CD4-positive, alpha-beta T cell treated with Interleukin-6 for 4 hours (primary cell): ENCODE measurements at places on chromosomes 3 and 15.
A peak's percentile ranks its signal among the peaks of the same experiment; 100 is the strongest.

GRCh38 chr15:68830141-68830785 is 9.6 kb upstream of the ANP32A start:
- no peak for DNase-seq

- DNase-seq: no peak
Measured at GRCh38 chr15:68608206-68608843, 29.5 kb downstream of the CORO2B start.

DNA sequence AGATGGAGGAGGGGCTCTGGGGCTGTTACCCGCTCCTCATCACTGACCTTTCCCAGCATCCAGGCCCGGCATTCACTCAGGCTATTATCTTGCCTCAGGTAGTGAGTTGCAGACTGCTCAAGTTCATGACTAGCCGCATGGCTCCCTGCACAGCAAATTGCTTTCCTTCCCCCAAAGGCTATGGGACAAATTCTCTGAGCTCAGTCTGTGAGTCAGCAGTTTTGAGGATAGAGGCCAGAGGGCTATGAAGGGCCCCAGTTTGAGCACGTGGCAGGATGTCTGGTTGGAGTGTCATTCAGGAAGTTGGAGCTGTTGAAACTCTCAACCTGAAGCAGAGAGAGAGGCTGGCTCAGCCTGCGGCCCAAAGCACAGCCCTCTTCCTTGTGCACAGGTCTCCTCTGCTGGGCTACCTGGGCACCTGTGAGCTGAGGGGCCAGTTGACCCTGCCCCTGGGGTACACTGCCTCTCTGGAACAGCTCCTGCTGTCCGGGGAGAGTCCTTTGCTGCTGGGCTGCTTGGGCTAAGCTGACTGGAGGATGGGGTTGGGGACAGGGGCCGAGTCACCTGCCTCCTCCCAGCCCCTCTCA is 7.9 kb downstream of the FAH start:
- DNase-seq: peak; percentile 37

GRCh38 chr3:118801899-118802298 is 232.7 kb downstream of the IGSF11 start:
- no peak for DNase-seq

DNA sequence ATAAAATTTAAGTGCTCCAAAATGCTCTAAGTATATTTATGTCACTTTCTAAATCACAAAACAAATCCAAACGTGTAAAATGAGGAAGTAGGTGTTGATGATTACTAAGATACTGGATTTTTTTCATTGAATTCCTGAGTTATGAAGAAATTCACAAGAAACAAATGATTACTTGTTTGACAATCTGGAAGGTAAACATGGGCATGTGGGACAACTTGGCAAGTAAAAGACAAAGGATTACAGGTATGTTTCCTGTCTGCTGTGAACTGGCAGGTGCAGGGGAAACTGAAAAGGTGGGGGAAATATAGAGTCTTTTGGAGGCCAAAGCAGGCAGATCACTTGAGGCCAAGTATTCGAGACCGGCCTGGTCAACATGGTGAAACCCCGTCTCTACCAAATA is 252.7 kb upstream of the AZI2 start:
- no peak for DNase-seq

GRCh38 chr3:17737591-17737990 is 4.8 kb downstream of the TBC1D5 start:
- DNase-seq: no peak

DNA sequence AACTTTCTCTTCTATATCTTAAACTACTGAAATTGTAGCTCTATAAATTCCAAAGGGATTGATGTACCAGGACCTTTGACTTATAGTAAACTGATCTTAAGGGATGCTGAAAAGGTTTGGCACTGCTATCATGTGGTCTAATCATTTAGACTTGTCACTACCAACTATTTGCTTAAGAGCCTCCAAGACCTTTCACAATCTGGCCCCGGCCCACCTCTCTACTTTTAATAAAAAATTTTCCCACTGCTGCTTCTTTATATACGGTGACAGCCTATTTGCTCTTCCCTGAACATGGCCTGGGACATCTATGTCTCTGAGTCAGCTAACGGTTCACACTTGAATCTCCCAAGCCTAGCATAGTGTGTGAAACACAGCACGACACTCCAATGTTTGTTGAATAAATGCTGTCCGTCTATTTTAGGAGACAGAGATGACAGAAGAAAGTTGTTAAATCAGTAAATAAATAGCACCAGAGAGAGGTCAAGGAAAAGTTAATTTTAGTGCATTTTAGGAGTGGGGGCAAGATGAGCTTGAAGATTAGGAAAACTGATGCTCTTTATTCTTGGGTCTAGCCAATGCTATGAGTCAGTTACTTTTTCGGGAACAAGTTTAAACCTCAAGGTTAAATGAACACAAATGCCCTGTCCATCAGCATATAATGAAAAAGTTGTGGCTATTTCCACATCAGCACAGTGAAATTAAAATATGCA is 212.9 kb downstream of the TIGIT start:
- DNase-seq: no peak

DNA sequence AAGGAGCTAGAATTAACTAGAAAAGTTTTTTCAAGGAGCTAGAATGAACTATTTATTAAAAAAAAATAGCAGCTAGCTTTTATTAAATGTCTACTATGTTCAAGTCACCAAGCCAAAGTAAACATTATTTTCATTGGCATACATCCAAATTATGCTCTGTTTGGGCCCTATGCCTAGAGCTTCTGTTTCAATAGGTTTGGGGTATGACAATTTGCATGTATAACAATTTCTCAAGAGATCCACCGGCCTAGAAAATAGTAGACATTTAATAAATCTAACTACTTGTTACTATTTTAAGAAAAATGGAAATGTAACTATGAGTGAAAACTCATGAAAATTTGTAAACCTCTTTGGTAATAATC is 8.0 kb downstream of the GABRR3 start:
- DNase-seq: no peak

GRCh38 chr15:42082823-42083604 is 11.3 kb downstream of the PLA2G4D start:
- no peak for DNase-seq

DNA sequence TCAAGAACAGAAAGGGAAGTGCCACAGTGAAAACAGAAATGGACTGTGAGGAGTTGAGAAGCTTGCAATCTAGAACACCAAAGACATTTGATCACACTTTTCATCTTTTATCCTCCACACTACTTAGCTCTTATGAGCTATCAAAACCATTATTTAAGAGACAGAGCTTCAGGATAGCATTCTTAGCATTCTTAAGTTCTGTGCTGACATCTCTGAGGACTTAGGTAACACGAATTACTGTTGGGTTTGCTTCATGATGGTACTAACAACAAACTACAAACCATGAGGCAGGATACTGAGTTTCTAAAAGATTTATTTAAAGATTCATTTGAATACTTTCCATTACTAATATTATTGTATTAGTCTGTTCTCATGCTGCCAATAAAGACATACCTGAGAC is 1038.6 kb downstream of the TUSC7 start:
- DNase-seq: no peak

DNA sequence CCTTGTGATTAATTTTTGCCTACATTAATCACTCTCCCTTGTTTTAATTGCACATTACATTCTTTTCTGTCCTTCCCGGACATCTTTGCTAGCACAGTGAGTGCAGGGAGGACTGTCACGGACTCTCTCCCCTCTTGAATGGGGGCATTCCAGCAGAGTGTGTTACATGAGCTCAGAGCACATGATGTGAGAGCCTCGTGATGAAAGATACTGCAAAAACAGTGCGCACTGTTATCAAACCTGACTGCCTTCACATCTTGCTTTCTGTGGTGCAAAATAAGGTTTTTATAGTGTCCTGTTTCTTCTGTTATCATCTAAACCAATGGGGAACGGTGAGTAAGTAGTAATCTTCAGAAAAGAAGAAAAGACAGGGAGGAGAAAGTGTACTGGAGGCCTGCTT is 167.5 kb downstream of the PGPEP1L start:
- no peak for DNase-seq

- DNase-seq: peak; percentile 33
Measured at GRCh38 chr15:30859091-30859874, 44.4 kb upstream of the FAN1 start.

GRCh38 chr3:31213869-31214486 is 318.7 kb upstream of the STT3B start:
- peak; percentile 55 for DNase-seq

- no peak for DNase-seq
Measured at GRCh38 chr3:47890828-47891612, 88.1 kb downstream of the DHX30 start.

DNA sequence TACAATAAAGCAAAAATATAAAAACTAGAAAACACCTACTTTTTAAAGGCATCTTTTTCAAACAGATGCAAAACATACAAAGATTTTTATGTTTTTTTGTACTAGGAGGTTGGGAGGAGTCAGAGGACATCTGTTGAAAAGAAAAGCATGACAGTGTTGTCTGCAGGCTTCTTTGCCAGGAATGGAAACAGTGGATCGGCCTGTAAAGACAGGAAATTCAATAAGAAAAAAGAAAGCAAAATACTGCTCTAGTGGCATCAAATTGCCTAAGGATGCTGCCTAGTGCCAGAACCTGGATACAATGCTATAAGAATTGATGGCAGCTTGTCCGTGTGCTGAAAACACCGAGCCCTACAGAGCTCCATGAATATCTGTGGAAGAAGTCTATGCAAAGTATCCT is 69.9 kb downstream of the TBC1D5 start:
- DNase-seq: no peak

GRCh38 chr15:98658831-98659699 is 10.7 kb downstream of the IGF1R start:
- DNase-seq: peak; percentile 53

- DNase-seq: no peak
Measured at GRCh38 chr15:96341513-96342405, 11.3 kb downstream of the NR2F2 start.

DNA sequence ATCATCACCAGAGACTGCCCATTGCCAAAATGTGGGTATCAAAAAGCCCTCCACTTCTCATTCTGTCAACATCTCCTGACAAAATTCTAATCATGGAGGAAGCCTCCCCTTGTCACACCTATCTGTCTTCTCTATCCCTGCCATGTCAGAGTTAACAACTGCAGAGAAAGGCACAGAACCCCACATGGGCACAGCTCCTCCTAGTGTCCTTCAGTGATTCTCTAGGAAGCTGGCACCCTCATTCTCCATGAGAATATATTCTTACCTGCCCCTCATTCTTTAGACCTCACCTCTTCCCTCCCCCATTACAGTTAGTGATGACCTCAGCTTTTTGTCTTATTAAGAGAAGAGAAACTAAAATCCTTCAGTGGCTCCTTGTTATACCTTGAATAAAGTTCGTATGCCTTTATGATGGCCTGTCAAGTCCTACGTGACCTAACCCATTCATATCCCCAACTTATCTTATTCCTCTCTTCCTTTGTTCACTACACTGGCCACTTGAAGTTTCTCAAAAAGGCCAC is 44.6 kb downstream of the NME9 start:
- DNase-seq: no peak

DNA sequence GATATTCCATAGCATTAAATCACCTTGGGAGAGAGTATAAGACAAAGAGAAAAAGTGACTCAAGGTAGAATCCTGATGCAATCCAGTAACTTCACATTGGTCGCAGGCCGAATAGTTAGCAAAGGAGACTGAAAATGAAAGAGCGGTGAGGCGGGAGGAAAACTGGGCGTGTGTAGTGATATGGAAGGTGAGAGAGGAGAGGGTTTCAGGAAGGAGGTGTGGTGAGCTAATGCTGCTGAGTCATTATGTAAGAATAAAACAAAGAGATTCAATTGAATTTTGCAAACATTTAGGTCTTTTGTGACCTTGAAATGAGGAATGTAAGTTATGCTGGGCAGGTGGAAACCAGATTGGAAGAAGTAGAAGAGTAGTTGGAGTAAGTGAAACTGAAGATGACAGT is 235.3 kb downstream of the C3orf38 start:
- no peak for DNase-seq

- DNase-seq: no peak
Measured at GRCh38 chr3:52200981-52201679, 3.2 kb downstream of the ALAS1 start.

GRCh38 chr3:103712320-103713008 is 1277.6 kb downstream of the ZPLD1 start:
- DNase-seq: no peak

DNA sequence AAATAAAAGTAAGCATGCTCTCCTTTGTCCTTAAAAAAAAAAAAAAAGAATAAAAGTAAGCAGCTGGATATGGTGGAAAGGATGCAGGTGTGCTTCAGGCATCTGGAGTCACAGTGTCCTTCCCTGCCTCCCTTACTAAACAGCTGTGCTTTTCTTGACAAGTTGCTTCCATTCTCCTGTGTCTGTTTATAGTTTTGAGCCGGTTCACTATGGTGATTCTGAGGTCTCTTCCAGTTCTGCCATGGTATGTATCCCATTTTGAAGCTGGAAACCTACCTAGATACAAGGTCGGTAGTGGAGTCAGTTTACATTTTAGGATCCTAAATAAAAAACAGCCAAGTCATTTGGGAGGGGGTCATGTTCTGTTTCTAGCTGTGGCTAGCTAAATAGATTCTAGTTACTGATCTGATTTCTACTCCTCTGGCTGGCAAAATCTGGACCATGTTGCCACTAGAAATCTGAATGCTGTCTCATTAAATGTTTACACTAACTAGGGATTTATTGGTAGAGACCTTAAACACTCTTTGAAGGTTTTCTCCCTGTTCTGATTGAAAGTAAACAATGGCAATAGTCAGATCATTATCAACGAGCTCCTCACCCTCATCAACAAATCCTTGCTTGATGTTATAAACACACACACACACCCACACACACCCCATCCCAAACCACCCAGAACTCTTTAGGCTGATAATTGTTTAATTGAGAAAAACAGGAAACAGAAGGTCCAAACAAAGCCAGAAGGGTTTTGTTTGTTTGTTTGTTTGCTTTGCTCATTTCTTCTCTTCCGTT is 7.9 kb downstream of the TNFSF10 start:
- no peak for DNase-seq

- DNase-seq: no peak
Measured at GRCh38 chr15:38005953-38006808, 71.7 kb downstream of the TMCO5A start.

DNA sequence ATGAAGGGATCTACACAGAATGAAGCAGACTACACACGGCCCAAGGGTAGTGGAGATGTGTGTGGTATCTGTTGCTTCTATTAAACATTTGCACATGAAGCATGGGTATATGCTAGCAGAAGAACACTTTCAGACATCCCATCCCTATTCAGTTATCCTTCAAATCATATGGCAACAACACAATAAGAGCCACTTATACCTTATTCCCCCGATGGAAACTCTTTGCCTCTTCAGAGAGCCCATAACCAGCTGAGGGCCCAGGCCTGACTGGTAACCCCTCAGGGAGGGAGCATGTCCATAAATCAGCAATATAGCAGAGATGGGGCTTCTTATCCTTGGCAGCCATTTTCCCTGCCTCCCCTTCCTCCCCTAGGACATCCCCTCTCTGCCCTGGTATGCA is 210.6 kb downstream of the FHIT start:
- no peak for DNase-seq

- no peak for DNase-seq
Measured at GRCh38 chr15:60964527-60964926, 264.6 kb downstream of the RORA start.

GRCh38 chr3:61573441-61573840 is 12.1 kb downstream of the PTPRG start:
- no peak for DNase-seq
